ENCODE measurements at places on chromosomes 6 and 20.

- DNase-seq: no peak
These were observed 494.1 kb downstream of the PREX1 start for GRCh38 chr20:48333707-48334106.

- DNase-seq: no peak
These were observed 19.4 kb downstream of the PTPRK start for GRCh38 chr6:128500749-128501600.

GRCh38 chr20:43868091-43868490, 46.6 kb upstream of the TOX2 start:
- no peak for DNase-seq

DNA sequence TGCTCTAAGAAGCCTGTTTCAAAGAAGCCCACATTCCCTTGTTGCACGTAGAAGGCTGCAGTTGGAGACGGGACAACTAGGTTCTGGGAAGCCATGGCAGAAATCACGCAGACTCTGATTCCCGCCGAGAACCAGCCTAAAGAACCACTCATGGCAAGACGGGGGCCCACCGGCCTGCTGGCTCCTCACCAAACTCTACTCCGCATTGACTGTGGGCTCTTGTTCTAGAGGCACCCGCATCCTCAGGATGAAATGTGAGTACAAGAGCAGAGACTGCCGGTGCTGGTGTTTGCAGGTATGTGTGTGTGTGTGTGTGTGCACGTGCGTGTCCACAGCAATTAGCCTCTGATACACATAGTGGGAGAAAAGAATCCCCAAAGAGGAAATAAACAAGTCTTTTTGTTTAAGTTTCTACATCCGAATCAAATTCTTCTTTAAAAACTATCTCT, 42.3 kb upstream of the NR2E1 start:
- no peak for DNase-seq

DNA sequence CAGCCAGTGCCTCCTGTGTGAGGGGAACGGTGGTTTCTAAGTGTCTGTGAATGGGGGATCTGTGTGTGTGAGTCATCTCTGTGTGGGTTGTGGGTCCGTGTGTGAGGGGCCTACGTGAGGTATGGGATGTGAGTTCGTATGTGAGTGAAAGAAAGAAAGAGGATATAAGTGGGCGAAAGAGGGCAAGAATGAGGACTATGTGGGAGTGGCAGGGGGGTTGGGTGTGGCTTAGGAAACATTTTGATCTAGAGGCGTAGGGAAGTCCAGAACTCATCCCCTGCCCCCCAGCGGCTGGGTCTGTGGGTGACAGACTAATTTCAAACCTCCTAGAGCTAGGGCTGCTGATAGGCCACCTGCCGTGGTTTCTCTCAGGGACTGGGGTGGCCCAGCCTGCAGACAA, 35.5 kb downstream of the DHX35 start:
- DNase-seq: no peak

DNA sequence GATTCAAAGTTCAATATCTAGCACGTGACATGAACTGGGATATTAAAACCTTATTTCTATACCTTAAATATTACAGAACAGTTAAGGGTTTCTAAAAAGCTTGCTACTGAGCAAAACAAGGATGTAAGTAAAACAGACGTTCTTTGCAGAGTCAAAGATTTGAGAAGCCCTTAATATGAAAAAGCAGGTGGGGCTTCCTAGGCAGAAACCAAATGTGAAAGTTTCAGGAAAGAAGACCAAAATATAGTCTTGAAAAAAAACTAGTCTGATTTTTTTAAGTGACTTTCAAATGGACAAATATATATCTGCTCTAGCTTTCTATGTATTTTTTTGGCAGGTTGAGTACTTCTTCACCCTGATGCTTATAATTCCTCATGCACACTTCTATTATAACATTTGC, 63.2 kb downstream of the TNFRSF21 start:
- no peak for DNase-seq

GRCh38 chr6:149464411-149464810, 20.4 kb downstream of the ZC3H12D start:
- no peak for DNase-seq

DNA sequence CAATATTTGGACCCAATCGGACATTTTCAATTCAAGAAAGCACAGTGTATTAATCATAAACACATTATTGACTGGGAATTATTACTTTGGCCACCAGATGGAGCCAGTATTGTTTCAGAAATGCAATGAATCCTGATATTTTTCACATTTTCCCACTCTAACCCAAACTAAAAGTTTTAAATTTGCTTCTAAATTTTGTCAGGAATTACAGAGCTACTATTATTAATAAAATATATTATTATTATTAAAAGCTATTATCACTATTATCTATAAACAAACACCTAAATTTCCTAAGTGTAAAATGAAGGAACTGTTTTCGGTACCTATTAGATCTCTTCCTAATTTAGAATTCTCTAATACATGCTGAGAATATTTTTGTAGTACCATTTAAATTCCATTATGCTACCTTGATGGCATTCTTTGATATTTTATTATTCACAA, 245.3 kb downstream of the OGFRL1 start:
- DNase-seq: peak; percentile 7

All from inflammatory macrophage (primary cell).